ENCODE measurements at places on chromosomes 13 and 19.
A peak's percentile ranks its signal among the peaks of the same experiment; 100 is the strongest.

- DNase-seq, result peak; percentile 83
These were observed 23.8 kb downstream of the TEX101 start for GRCh38 chr19:43438291-43439031.

DNA sequence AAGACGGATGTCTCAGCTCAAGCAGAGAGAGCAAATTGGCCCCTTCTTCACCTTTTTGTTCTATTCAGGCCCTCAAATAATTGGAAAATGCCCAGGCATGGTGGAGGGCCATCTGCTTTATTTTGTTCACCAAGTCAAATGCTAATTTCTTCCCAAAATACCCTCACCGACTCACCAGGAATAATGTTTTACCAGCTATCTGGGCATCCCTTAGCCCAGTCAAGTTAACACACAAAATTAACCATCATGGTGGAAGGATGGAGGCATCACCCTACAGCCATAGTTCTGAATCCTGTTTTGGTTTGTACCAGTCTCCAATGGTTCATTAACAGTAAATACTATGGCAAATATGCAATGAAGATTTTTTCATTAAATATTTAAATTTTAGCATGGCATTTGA is 51.7 kb upstream of the SERP2 start:
- DNase-seq, result no peak

DNA sequence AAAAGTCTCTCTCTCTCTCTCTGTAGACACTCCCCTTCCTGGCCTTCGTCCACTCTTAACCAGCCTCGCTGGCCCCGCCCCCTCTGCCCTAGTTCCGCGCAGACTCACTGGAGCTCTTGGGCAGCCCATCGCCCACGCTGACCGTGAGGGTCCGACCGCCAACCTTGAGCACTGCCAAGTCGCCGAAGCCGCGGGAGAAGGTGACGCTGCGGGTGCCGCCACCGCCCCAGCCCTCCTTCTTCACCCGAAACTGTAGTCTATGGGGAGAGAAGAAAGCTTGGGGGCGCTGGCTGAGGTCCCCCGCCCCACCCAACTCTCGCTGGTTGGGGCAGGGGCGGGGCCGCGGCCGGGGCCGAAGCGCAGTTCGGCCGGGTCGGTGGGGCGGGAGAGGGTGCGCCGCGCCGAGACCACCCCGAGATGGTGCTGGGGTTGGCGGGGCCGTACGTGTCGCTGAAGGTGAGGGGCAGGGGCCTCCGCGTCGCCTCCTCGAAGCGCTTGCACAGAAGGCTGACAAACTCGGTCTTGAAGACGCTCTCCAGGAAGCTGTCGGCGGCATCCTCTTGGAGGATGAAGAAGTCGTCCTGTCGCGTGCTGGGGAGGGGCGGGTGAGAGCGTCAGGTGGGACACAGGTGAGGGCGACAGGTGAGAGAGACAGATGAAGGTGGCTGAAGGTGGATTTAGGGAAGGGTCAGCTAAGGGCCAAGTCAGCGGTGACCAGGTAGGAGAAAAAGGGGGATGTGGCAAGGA is 12.6 kb upstream of the ZNF414 start:
- DNase-seq, result peak; percentile 96

- peak; percentile 79 for DNase-seq
These were observed 14.2 kb downstream of the ONECUT3 start for GRCh38 chr19:1767464-1767933.

DNA sequence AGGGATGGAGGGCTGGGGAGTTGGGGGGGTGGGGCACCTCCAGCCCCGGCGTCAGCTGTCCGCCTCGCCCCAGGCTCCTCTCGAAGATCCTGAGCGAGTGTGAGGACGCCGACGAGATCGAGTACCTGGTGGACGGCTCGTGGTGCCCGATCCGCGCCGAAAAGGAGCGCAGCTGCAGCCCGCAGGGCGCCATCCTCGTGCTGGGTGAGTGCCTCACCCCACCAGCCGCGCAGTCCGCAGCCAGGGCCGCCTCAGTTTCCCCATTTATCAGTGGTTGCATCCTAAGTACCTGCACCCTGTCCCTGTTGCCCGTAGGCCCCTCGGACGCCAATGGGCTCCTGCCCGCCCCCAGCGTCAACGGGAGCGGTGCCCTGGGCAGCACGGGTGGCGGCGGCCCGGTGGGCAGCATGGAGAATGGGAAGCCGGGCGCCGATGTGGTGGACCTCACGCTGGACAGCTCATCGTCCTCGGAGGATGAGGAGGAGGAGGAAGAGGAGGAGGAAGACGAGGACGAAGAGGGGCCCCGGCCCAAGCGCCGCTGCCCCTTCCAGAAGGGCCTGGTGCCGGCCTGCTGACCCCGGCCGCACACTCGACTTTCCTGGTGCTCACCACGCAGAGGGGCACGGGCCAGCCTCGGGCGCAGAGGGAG is 29.3 kb downstream of the ZBTB7A start:
- no peak for DNase-seq

GRCh38 chr19:17965370-17966128 is 1.4 kb upstream of the KCNN1 start:
- no peak for DNase-seq

DNA sequence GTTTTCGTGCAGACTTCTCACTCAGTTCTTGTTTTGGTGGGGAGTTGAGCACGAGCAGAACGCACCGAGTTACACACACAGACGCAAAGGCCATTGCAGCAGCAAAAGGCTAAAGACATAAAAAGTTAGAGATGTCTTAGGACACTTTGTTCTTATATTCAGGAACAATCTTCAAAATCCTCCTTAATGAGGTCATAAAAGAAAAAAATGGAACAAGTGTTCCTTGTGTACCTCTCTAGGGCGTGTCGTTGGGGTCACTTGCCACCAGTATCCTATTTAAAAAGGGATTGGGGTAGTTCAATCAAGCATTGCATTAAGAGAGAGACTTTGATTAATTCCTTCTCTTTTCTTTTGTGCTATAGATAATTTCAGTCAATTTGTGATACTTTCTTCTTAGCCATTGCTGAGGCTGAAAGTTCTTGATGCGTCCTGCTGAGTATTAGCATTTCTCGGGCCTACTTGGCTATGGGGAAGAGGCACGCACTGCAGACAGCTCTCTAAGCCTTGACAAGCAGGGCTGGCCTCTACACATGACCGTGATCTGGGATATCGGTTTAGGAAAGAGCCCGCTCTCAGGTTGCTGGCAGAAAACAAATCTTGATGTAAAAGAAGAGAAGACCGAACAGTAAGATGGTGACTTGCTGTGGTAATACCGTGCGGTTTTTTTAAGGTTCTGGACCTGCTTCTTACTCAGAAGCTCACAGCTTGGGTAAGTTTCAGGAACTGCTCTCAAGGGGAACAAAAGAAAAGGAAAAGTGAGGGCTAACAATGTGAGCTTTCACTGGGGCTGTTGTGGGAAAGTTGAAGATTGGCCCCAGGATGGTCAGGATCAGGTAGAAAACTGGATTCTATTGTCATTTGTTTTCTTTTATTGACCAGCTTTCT is 223.6 kb downstream of the TM9SF2 start:
- DNase-seq, result no peak

DNA sequence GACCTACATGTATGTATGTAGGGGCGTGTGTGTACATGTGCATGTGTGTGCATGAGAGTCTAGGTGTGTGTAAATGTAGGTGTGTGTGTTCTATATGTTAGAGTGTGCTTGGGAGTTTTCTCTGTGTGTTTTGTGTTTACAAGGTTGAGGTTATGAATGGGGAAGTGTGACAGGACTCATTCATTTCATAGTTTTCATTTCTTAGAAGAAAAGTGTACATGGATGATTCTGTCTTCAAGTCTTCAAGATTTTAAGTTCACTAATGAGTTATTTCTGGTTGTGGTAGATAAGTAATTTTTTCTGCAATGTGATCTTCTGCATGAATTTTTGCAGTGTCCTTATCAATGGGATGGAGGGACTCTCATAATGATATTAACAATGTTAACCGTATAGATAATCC is 118.2 kb upstream of the SLC10A2 start:
- DNase-seq, result no peak

GRCh38 chr13:20383058-20383457 is 142.6 kb downstream of the CRYL1 start:
- DNase-seq, result no peak

DNA sequence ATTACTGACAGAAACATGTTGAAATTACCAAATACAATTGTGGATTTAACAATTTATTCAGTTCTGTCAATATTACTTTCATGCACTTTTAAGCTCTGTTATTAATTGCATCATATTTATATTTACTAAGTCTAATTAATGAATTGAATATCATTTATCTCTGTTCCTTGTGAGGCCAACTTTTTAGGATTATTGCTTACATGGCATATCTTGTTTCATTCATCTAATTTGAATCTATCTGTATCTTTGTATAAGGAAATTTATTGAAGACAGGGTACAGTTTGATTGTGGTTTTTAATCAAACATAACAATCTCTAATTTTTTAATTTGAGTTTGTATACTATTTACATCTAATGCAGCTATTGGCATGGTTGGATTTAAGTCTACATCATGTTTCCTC is 249.9 kb upstream of the GPC6 start:
- no peak for DNase-seq

- no peak for DNase-seq
These were observed 214.3 kb downstream of the FOXO1 start for GRCh38 chr13:40452038-40452666.

DNA sequence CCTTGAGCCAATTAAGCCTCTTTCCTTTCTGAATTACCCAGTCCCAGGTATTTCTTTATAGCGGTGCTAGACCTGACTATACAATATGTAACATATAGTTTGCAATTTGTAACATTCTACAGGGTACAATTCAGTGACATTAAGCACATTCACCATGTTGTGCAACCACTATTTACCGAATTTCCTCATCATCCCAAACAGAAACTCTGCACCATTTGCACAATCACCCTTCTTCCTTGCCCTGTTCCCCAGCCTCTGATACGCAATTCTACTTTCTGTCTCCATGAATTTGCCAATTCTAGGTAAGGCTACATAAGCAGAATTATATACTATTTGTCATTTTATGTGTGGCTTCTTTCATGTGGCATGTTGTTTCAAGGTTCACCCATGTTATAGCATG is 13.7 kb upstream of the SIGLEC10 start:
- DNase-seq, result no peak

- no peak for DNase-seq
These were observed 195.8 kb upstream of the RNF113B start for GRCh38 chr13:98372876-98373275.

- peak; percentile 89 for DNase-seq
These were observed 19.6 kb upstream of the EPHX3 start for GRCh38 chr19:15251749-15252397.

DNA sequence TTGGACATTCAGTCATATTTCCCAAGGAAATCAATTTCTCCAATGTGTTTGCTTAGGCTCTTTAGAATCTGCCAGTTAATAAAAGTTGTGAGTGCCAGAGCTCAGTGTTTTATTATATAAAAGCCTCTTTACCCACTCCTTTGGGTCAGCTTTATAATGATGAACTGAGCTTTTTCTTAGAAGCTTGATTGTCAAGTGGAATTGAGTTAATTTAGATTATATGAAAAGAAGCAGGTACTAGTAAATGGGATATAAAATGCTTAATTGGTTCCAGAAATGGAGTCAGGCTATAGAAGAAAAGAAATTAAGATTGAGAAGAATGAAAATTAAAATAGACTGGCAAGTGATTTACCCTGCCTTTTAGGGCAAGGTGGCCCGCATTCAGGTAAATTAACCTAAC is 363.2 kb downstream of the SLITRK6 start:
- DNase-seq, result no peak

- DNase-seq, result no peak
These were observed 9.8 kb downstream of the TPT1 start for GRCh38 chr13:45331123-45331619.

DNA sequence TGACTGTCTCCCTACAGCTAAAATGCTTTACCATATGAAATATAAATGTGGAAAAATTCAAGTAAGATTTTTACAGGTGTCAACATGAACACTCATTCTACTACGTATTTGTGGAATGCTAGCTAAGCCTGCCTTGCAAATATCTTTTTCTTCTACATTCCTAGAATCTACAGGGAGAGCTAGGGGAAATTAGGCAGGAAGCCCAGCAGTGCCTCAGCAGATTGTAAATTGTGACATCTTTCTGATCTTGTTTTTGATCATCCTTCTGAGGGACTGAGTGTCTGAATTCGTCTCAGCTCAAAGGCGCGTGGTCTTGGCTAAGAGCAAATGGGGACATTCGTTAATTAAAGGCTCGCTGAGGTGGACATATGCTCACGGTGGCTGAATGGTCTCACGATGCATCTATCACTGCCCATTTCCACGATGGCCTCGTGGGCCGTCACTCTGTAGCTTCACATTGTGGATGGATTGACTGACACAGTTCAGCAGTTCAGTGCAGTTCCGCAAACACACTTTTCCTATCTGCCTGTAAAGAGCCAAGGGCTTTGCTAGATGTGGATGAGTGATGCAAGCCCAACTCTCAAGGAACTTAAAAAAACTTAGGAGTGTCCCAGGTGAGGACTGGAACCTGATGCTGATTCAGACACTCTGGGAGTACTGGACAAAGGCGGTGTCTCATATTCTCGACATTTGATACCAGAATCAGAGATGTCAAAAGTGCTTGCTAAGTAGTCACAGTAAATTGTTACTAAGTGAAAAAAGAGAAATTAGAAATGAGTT is 562.5 kb downstream of the EFNB2 start:
- no peak for DNase-seq

DNA sequence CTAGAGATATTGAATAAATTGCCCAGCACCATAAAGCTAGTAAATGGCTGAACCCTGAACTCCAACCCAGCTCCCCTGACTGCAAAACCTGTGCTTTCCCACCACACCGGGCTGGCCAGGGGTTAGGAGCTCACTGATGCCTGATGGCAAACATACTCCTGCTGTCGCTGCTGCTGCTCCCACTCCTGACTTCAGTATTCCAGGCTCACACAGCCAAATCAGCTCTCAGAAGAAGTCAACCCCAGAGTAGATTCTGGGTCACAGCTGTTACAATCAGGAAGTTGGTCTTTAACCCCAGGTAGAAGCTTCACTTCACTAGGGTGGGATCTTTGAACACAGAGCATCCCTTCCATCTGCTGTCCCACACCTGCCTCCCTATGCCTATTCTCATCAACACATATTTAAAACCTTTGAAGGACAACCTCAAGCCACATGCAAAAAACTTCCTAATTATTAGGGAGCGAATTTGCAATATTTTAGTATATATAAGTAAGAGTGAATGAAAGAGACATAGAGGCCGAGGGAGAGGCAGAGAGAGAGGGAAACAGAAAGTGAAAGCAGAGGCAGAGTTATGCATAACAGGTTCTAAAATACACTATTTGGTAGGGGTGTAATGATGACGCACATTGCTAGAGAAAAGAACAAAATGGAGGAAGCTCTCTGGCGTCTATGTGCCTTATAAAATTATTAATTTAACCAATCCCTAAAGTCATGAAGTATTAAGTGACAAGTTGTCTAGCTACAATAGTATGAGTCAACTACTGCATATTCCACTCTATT is 99.4 kb upstream of the SERP2 start:
- no peak for DNase-seq
